SK-N-MC (cell line): ENCODE measurements at places on chromosomes 11 and 22.

DNA sequence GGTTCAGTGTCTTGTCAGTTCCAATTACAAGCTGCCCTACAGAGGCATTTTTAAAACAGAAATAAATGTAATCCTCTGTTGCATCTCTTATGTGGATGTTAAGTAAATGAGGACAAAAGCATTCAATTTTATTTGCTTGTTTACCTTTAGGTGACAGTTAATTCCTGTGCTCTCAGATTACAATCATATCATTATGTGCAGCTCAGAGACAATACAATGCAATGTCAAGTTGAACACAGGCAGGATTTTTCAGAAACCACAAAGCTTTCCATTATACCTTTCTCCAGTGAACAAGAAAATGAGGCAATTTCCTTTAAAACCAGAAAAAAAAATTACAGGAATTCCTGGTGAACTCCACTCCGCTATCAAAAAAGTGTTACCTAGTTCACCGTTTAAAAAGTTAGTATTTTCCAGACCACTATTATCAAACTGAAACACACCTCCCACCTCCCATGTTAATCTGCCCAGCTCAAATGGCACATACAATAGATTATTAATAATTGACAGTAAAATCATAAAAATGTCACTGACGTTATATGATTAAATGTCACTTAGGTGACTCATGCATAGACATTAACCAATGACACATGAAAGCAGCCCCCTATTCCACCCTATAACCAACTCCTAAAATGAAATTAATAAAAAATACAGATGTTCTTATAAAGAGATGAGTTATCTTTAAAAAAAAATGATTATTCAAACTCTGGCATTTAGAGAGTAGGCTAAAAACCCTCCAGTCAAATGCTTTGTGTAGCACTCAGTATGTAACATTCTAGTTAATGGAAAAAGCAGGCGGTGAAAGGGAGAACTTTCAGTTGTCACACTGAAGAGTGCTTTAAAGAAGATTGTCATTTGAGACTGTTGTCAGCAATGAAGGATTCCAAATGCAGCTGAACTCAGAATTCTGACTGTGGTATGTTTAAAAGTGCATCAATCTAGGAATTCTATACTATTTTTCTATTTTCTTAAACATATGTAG, 98.6 kb downstream of the MUC15 start:
- no peak for DNase-seq

DNA sequence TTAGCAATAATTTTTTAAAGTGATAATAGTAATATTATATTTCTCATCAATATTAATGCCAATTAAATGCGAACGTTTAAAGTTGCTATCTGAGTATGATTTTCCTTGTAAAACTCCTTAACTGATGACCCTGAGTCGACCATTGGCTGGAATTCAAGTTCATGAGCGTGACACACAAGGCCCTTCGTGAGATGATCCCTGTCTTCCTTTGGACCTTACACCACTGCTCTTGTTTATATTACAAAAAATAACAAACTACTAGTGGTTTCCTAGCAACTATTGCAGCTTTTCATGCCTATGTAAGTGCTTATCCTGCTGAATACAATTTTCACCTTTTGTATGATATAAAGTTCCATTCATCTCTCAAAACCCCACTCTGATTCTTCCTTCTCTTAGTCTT, 752.9 kb downstream of the CNTN5 start:
- DNase-seq: no peak

DNA sequence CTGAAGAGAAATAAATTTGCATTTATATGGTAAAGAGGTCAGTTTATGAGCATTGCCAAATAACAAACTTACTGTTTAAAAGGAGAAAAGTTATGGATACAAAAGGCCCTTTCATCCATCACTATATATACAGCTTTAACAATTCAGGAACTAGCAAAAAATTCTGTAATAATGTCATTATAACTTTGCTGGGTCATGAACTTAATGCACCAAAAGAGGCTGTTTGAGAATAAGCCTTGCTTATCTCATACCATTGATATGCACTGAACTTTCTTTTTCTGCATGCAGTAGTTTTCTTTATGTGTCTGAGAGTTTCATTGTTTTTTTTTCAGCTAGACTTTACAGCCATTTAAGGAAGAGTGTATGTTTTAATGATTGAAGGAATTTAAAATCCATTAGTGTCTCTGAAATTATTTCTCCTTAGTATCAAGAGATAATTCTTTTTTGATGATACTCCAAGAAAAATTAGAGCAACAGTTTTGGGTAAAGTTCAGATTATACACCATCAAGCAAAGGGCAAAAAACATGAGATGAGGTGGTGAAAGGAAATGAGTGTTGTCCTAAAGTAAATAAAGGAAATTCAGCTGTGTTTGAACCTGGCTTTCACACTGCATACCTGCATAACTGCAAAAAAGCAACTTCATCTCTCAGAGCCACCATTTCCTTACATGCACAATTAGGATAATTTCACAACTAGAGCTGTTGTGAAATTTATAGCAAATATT, 188.2 kb upstream of the ANO3 start:
- no peak for DNase-seq

- no peak for DNase-seq
These were observed 40.9 kb downstream of the SERPINH1 start for GRCh38 chr11:75602951-75603350.

GRCh38 chr11:45216031-45216430, 69.6 kb downstream of the PRDM11 start:
- no peak for DNase-seq

DNA sequence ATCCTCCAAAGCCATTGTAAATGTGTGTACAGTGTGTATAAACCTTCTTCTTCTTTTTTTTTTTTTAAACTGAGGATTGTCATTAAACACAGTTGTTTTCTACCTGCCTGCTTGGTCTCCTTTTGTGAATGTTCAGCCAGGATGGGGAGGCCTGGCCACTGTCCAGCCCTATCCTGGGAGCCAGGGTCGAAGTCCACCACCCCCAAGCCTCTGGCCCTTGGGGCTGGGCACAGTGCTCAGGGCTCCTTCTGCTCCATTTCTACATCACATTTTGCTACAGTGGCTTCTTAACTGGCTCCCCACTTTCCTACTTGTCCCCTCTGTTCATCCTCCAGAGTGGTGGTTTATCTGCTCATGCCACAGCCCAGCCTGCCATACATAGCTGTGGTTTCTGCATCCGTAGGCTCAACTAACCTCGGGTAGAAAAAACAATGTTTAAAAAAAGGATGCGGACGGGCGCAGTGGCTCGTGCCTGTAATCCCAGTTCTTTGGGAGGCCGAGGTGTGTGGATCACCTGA, 2.5 kb upstream of the SMARCB1 start:
- DNase-seq: no peak

DNA sequence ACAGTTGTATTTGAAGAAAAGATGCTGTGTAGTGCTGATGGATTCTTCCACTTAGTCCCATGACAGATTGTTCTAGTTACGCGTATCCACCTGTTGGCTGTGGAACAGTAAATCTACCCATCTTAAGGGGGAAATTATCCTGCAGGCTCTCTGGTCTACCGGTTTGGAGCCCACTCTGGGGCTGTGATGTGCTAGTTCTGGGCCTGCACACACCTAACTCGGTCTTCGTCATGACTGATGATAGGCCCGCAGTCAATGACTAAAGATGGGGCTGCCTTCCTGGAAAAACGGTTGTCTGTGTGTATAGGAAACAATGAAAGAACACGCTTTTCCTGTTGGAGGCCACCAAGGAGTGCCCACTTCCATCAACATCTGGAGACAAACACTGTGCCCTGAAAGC, 6.2 kb upstream of the RBM4B start:
- no peak for DNase-seq

DNA sequence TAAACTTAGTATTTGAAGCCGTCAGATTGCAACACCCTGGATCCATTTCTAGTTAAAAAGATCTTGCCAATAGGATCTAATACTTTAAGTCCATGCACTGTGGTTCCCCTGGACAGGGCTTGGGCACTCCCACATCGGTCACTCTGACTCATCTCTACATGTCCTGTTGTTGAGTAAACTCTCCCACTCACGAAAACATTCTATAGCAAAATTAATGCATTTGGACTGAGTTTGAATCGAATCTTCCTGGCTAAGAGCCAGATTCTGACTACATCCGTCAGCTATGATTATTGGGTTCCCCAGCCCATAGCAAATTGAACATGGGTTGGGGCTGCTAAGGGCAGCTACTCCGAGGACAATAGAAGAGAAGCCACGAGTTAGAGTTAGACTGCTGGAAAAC, 182.1 kb upstream of the SORL1-AS1 start:
- no peak for DNase-seq

- peak; percentile 51 for DNase-seq
These were observed 19.7 kb upstream of the DNAJB13 start for GRCh38 chr11:73931039-73931645.

GRCh38 chr11:119092880-119093842, 8.5 kb downstream of the HMBS start:
- no peak for DNase-seq

DNA sequence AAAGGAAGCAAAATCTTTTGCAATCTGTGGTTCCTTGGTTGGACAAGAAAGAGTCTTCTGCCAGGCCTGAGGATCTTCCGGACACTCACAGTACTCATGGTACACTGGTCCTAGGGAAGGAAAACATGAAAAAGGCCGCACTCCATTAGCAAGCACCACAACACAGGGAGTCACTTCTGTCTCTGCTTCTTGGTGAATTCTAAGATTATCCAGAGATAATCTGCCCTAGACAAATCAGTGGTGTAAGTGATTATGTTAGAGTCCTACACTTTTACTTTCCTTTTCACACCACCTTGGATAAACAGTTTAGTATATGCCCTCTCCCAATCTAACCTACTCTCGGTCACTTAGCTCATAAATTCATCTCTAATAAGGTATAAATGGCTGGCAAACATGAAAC, 11.9 kb downstream of the POGLUT3 start:
- DNase-seq: no peak

DNA sequence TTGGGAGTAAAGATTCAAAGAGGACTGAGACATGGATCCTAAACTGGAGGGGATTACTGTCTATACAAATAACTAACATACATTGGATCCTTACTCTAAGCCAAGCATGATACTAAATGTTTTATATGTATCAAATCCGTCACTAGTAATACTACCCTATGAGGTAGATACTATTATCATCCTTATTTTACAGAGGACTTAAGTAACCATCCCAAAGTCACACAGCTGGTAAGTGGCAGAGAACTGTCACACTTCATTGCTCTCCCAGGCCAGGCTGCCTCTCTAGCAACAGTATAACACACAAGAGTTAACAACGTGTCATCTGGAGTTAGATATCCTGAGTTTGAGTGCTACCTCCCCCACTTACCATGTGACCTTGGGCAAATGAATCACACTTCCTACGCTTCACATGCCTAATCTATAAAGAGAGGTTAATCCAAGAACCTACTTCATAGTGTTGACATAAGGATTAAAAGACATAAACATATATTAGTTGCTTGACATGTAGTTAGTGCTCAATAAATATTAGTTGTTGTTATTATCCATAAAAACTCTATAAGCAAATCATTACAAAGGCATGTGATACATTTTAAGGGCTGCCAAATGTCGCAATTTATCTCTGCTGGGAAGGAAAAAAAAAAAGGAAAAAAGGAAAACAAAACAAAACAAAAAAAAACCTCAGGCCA, 33.8 kb upstream of the SPON1 start:
- no peak for DNase-seq

- no peak for DNase-seq
These were observed 741 bp upstream of the TALDO1 start for GRCh38 chr11:746289-747157.

DNA sequence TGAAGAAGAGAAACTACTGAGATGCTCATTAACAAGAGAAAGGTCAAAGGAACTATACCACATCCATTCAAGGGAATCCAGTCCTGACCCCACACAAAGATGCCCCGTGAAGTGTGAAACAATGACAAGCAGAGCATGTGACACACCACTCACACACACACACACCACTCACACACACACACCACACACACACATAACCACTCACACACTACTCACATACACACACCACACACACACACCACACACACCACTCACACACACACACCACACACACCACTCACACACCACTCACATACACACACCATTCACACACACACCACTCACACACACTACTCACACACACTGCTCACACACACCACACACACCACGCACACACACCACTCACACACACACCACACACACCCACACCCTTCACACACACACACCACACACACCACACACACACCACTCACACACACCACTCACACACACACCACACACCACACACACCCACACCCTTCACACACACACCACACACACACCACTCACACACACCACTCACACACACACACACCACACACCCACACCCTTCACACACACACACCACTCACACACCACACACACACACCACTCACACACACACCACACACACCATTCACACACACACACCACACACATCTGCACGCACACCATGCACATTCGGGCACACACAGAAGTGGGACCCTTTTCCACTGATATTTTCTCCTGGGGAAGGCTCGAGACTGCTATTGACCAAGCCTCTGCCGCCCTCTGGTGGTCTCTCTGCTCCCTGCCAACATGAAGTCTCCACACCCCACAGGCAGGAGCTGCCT, 32.0 kb upstream of the COMT start:
- peak; percentile 57 for DNase-seq

DNA sequence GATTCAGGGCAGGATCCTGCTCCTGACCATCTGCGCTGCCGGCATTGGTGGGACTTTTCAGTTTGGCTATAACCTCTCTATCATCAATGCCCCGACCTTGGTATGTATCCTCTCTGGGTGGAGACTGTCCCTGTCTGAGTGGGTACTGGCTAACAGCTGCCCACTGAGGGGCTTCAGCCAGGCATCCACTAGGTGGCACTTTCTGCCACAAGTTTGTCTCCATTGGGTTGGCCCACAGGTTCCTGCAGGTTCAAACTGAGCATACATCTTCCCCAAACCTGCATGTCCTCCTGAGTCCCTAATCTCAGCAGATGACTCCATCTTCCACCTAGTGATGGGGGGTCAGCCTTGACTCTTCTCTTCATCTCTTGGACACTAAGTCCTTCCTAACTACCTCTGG, 4.4 kb downstream of the SLC2A11 start:
- no peak for DNase-seq

DNA sequence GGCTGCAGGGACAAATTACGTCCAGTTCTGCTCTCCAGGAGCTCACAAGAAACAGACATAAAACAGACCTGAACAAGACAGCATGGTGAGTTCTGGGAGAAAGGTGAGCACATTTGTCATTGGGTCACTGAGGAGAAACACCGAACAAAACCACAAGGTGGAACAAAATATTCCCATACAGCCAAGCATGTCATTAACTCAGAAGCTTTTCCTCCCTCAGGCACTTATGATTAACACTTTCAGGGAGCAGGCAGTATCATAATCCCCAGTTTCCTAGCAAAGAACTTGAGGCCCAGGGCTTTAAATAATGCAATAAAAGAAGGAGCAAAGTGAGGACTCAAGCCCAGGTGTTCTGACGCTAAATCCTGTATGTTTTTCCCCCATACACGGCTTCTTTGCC, 43.0 kb downstream of the P4HA3 start:
- DNase-seq: no peak

DNA sequence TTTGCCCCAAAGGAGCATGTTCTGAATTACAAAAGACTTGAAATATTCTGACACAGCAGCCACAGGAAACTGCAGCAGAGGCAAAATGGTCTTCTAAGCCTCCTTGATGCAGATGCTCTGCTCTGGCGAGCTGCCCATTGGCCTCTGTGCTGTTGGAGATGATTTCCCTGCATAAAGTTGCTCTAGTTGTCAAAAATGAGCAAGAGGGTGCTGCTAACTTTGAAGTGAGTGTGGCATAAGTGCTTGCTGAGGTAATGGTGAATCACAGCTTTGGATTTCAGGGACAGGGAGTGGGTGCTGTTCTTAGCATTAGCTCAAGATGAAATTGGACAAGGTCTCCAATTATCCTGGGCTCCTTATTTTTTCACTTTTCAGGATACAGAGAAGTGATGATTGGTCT, 435.4 kb downstream of the TMEM135 start:
- DNase-seq: no peak

- no peak for DNase-seq
These were observed 22.8 kb downstream of the INCENP start for GRCh38 chr11:62146476-62147200.
